ENCODE measurements at places on chromosomes 6 and 20. TPM values are rescaled to one million over a fixed set of nuclear protein-coding genes. Genes with fewer than 3 reads are reported as not detected.

TMEM244 gene
- total RNA-seq, result not detected

CEP162 gene
- total RNA-seq, result 9.2 TPM

TRIM10 gene
- total RNA-seq, result not detected

CSE1L gene
- total RNA-seq, result 326 TPM

LGSN gene
- total RNA-seq, result 0.45 TPM

C6orf118 gene
- total RNA-seq, result 0.35 TPM

EPPIN gene
- not detected for total RNA-seq

RHAG gene
- not detected for total RNA-seq

SIRPA gene
- total RNA-seq, result 2.9 TPM

PRRT1 gene
- total RNA-seq, result not detected

EHMT2 gene
- 184 TPM for total RNA-seq

HLA-DQB2 gene
- not detected for total RNA-seq

ADGRF4 gene
- total RNA-seq, result not detected

VSX1 gene
- 0.16 TPM for total RNA-seq

SLC22A23 gene
- total RNA-seq, result 38.3 TPM

PTCRA gene
- total RNA-seq, result not detected

GNRH2 gene
- not detected for total RNA-seq

MYCT1 gene
- total RNA-seq, result 1.6 TPM

KCNK16 gene
- not detected for total RNA-seq

AIF1 gene
- 6.2 TPM for total RNA-seq

IRF4 gene
- total RNA-seq, result 1.3 TPM

Measured in GM23338 (cell line).